ENCODE measurements at places on chromosomes 3 and 15.

DNA sequence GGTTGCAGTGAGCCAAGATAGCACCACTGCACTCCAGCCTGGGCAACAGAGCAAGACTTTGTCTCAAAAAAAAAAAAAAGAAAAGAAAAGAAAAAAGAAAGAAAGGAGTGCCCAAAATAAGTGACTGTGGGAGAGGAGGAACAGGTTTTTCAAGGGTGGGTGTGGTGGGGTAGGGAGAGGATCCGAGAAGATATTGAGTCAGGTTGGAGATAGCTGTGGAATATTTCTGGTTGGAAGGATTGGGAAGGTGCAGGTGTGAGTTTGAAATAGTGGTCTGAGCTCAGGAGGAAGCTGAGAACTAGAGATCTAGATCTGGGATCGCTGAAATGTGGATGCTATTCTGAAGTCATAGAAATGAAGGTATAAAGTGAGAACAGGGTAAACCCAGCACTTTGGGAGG, 7.8 kb downstream of the SCAMP2 start:
- no peak for DNase-seq

DNA sequence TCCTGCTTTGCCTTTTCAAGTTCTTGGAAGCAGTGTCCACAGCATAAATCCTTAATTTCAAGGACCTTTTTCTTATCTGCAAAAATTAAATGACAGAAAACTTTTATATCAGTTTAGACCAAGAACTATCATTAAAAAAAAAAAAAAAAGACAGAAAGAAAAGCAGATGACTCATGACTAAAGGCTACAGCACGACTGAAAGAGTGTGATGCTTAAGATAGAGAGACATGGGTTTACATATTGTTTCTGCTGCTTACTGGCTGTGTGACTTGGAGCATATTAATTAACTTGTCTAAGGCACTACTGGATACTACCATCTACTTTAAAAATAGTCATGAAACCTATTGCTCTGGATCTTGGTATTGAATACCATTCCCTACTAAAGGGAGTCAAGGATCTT, 62.3 kb downstream of the CEP152 start:
- no peak for DNase-seq

DNA sequence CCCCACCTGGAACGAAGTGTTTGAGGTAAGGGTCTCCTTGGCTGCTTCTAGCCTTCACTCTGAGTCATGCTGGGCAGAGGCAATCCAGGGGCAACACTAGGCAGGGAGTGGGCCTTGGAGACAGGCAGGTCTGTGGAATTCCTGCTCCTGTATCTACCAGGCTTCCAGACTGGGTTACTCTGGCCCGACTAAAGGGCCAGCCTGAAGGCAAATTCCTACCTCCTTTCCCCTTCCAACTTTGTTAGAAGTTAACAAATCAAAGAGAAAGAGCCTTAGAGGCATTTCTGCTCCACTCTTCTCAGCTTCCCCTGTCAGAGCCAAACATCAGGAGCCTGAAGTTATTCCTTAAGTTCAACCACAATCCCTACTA, 30.1 kb downstream of the ESYT3 start:
- DNase-seq, result no peak

- DNase-seq, result no peak
Measured at GRCh38 chr15:25793354-25794050, 69.6 kb downstream of the ATP10A start.

DNA sequence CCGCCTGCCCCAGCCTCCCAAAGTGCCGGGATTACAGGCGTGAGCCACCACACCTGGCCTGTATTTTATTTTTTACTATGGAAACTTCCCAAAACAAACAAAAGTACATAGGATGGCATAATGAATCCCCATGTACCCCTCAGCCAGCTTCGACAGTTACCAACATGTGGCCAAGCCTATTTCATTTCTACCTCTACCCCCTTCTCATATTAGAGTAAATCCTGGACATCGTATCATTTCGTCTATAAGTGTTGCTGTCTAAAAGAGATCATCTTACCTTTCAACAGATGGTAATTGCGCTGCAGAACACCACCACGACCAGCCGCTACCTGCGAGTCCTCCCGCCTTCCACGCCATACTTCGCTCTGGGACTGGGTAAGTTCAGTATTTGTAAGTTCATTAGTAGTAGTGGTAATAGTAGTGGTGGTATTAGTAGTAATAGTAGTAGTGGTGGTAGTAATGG, 44.9 kb downstream of the DLEC1 start:
- no peak for DNase-seq

DNA sequence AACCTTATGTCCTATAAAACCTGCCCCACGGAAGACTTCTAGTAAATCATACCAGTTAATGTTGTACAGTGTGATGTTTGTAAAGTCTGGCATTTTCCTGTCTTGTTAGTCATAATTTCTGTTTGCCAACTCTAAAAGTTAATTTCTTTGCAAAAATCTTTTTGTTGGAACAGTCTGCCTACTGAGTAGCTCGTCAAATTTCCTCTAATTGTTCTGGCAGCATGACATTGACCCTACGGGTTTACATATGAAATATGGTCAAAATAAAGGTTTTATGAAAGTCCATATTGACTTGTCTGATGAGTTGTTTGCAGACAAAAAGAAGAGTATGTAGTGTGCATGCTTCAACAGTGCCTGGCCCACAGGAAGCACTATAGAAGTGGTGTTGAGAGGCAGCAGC, 79.8 kb upstream of the SOX2 start:
- DNase-seq, result no peak

DNA sequence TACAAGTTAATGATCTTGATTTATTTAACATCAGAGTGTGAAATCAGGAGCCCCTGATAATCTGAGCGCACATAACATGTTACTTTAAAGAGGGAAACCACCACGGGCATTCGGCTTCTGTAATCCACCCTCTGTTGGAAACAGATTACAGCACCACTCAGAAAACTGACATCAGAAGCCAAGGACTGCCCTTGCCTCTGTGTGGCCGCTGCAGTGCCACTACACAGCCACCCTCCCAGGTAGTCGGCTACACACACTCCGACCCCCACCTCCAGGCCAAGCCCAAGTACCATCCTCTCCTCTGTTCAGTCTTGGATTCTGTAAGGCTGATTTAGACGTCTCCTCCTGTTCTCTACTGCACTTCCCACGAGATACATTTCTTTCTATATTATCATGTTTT, 251.7 kb downstream of the GABRB3 start:
- no peak for DNase-seq

- no peak for DNase-seq
Measured at GRCh38 chr3:40911264-40911663, 288.0 kb upstream of the CTNNB1 start.

DNA sequence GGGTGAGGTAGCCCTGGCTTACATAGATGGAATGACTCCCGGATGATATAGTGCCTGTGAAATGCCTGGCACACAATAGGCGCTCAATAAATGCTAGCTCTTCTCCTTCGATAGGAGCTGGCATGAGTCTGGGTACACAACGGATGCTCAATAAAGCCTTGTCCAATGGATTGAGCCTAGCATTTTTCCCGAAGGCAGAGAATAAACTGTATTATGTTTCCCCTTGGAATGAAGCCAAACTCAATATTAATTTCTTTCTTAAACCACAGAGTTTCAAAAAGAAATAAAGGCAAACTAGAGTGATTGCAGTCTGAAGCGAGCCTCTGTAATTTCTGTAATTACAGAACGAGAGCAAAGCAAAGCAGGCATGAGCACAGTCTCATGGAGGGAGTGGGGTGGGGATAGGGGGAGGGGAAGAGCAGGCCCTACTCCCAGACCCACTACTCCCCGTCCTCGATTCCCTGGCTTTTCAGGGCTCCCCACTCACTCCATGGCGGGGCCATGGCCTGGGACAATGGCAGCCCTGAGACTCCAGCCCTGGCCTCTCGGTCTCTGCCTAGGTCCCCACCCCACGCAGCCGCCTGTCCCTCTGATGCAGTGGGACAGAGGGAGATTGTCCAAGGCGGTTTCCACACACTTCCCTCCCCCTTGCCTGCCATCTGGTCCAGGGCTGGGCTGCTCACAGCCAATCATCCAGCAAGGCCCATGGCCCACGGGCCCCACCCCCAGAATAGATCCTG, 18.0 kb downstream of the SLC6A1 start:
- no peak for DNase-seq

DNA sequence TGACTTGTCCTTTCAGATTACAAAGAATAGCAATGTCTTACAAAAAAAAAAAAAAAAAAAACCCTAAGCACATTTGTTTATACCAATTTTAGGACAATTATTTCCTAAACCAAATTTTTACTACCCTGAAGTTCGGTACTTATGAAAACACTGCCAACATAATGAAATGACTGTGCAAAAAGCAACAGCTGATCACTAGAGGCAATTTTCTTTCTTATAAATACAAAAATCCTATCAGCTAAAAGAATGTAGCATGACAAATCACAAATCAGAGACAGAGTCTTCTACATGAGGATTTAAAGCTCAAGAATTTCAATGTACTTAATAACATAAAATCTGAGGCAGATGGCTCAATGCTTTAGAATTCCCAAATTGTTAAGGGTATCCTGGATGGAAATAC, 191.8 kb downstream of the MAGI1 start:
- no peak for DNase-seq

GRCh38 chr3:191366675-191367074, 36.3 kb upstream of the UTS2B start:
- DNase-seq, result no peak

DNA sequence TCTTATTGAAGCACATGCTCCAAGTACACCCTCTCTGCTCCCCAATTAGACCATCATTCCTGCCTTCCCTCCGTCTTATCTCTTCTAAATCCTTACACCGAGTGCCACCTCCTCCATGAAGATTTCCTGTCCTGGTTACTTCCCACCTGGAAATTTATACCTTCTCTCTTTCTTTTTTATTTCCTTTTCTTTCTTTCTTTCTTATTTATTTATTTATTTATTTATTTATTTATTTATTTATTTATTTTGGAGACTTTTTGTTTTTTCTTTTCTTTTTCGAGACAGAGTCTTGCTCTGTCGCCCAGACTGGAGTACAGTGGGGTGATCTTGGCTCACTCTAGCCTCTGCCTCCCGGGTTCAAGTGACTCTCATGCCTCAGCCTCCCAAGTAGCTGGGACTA, 45.9 kb upstream of the ABHD2 start:
- no peak for DNase-seq

DNA sequence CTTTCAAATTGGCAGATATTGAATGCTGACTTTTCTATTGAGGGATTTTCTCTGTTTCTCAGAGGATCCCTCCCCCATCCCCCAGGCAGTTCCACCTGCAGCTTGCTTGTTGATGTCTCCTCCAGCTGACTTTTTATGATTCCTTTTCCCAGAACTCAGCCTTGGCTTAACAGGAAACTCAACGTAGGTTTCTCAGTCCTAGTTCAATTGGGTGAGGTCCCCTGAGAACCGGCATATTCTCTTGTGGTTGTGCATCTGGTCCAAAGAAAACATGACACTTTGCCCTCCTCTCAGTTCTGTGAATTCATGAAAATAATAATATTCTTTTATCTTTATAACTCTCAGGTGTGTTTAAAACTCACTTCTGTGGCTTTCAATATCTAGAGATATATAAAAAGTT, 1222.1 kb downstream of the OTOL1 start:
- DNase-seq, result no peak

- DNase-seq, result no peak
Measured at GRCh38 chr15:65066001-65066634, 1.7 kb downstream of the RASL12 start.

- no peak for DNase-seq
Measured at GRCh38 chr3:37053337-37053736, 60.0 kb downstream of the MLH1 start.

DNA sequence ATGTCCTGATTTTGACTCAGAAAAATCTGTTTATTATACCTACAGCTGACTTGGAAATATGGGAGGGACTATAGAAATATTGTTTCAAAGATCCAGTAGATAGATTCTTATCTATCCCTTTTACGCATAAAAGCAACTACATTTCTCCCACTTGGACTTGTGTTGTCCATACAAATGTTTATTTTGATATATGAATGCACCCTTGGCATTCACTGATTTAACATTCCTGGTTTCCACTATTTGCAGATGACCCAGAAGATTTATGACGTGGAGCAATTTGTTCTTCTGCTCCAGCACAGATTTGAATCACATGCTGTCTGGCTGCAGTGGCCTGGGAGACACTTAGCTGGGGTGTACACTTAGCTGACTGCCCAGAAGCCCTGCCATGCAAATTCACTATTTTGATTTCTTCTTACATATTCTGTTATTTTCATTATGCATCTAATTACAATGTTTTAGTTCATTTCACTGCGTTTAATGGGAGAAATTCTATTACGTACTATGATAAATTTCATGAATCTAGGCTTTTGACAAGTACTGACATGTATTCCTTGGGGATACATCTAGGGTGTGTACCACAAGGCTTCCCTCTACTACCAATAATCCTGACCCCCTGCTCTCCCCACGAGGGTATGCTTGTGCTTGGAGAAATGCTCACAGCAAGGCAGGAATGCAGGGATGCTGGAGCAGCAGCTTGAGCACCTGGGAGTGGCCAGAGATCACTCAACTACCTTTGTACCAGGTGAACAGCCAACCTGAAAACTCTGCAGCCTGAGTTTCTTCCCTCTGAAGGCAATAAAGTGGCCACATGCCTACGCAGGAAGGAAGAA, 223.6 kb upstream of the TBL1XR1 start:
- DNase-seq, result no peak

DNA sequence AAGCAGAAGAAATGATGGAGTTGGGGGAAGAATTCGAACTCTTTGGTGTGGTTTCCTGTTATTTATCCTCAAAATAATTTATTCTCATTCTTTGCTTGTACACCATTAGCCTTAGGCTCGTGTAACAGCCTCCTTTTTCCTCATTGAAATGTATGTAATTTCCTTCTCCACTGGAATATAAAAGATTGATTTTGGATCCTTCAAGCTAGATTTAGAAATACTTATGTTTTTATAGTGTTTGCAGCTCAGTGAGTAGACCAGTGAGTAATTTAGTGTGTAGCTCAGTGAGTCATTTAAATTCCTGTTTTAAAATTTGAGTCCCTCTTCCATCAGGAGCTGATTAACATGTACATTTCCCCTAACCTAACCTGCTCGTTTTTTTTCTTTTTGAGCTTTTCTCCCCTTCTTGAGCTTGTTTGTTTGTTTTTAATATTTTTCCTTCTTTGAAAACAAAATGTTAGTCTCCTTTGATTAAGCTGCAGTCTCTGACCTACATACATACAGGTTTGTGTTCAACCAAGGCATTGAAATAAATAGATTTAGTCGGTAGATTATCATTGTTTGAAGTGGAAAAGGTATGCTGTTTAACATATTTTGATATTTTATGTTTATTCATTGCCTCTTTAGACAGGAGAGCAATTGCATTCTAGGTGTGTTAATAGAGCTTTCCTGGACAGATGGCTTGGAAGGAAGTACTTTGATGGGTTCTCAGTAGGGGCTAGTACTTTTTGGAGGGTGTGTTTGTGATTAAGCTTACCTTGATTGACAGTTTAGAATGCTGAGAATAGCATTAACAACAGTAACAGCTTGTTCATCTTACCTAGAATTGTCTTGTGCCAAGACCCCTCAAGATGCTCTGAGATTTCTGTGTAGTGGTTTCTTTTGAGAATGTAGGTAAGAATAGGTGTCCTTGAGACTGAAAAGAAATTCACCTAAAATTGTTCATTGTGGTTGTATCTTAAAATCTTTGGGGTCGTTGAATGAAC, 5.9 kb downstream of the USP3 start:
- DNase-seq, result peak; percentile 62

- no peak for DNase-seq
Measured at GRCh38 chr3:24688446-24689148, 193.9 kb upstream of the THRB start.
